ENCODE measurements at places on chromosomes 16 and 17. TPM values are rescaled to one million over a fixed set of nuclear protein-coding genes. Genes with fewer than 3 reads are reported as not detected.

The CCL8 gene
- 0.17 TPM for polyA plus RNA-seq

DNA sequence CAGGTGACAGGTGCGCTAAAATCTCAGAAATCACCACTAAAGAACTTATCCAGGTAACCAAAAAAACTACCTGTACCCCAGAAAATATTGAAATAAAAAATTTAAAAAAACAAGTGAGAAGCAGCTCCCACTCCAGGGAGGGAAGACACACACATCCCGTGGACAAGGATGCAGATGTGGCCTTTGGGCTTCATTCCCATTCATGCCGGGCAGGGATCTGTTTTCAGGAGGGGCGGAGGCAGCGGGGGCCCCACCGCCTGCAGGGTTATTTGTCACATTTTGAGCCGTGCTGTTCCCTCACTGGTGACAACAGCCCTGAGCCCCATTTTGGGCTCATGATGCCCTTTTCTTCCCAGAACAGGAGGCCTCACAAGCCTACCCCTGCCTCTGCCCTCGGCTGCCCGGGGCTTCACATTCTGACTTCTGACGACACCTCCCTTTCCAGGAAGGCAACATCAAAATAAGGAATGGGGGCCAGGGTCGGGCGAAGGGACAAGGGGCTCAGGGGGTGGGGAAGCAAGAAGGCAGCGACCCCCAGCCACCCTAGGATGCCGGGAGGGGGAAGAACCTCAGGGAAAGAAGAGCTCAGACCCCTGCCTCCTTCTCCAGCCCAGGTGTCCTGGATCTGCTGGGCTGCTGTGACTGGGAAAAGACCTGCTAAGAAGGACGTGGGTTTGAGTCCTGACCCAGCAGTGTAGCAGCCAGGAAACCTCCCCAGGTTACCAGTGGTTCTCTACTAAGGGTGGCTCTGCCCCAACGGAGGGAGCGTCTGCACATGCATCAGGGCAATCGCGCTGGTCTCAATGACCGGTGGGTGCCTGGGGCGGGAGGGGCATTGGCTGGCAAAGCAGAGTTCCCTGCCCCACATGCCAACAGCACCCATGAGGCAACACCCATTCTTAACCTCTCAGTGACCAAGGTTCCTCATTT lies 2.3 kb upstream of the CD79B start:
- no peak for DNase-seq

The PNMT gene
- 1.2 TPM for polyA plus RNA-seq

The CEP112 gene
- 18.5 TPM for polyA plus RNA-seq

The ZNF646 gene
- 10.8 TPM for polyA plus RNA-seq

DNA sequence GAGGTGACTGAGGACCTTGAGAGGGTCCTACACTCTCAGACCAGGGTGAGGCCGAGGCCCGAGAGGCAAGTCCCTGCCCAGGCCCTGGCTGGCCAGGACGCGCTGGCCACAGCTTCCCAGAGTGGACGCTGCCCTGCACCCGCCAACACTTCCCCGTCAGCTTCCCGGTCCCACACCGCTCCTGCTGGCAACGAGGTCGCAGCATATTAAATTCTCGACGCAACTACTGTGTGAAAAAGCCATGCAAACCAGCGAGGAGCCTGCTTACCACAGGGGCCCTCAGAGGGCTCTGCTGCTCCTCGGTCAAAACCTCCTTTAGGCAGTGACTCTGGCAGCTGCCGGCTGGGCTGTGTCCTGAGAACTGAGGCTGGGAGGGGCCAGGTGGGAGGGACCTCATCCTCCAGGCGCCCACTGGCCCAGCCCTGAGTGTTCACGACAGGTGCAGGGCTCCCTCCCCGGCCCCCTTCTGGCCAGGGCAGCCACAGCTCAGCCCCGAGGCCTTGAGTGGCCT lies 2.1 kb upstream of the TEX19 start:
- no peak for DNase-seq

The LRRC46 gene
- 2.8 TPM for polyA plus RNA-seq

DNA sequence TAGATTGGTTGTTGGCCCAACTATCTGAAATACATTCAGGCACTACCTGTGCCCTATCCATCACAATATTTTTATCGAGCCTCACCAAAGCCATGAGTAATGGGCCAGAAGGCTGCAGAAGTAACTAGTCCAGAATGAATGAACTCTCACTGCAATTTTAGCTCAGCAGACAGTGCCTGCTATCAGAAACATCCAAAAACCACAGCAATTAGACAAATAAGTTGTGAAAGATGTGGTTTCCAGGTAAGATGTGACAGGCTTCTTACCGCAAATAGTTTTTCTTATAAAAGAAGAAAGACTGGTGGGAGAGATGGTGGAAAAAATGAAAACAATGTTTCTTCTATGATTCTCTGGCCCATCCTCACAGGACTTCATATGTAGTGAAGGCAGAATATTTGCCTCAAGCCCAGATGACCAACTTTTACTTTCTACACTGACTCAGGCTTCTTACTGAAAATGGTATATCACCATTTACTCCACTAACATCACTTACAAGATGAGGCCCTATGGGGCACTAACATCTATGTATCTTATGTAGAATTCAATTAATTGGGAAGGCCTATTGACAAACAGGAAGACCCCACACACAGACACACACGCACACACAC lies 9.8 kb upstream of the RFFL start:
- no peak for DNase-seq

The CD68 gene
- polyA plus RNA-seq: 46.9 TPM

- no peak for DNase-seq
These were observed at the start of gene MMP15 for GRCh38 chr16:58025351-58026138. TSS of gene MMP15 (plus strand) at chr16:58025754. CDS start at chr16:58026351, 597 bp downstream.

GRCh38 chr17:82600731-82601446 lies 47.4 kb downstream of the WDR45B start:
- DNase-seq: no peak

The ZNF385C gene
- polyA plus RNA-seq: 6.1 TPM

The PRR14 gene
- 44.5 TPM for polyA plus RNA-seq

DNA sequence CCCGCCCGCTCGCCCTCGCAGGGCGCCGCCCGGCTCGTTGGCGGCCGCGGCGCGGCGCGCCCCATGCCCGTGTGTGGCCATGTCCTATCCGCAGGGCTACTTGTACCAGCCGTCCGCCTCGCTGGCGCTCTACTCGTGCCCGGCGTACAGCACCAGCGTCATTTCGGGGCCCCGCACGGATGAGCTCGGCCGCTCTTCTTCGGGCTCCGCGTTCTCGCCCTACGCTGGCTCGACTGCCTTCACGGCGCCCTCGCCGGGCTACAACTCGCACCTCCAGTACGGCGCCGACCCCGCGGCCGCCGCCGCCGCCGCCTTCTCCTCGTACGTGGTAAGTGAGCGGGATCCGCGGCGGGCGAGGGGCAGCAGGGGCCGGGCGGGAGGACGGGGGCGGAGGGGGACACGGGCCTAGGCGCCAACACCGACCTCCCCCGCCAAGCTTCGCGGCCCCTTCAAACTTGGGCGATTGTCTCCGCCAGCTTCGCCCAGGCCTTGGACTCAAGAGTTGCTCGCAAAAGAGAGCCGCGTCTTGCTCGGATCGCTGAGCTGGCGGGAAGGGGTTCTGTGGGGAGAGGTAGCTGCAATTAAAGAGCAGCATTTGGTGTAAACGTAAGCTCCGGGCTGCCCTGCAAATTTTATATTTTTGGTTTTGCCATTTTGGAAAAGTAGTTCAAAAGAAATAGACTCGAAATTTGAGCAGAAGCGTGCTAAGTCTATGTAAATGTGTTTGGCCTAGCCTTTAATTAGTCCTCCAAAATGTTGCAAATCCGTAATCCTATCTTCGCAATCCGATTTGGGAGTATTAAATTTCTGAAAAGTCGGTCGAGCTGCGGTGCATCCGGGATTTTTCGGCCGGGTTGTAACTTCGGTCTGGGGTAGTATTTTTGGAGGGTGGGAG lies 702 bp downstream of the IRX5 start:
- DNase-seq: no peak

The SOX15 gene
- 2.9 TPM for polyA plus RNA-seq

DNA sequence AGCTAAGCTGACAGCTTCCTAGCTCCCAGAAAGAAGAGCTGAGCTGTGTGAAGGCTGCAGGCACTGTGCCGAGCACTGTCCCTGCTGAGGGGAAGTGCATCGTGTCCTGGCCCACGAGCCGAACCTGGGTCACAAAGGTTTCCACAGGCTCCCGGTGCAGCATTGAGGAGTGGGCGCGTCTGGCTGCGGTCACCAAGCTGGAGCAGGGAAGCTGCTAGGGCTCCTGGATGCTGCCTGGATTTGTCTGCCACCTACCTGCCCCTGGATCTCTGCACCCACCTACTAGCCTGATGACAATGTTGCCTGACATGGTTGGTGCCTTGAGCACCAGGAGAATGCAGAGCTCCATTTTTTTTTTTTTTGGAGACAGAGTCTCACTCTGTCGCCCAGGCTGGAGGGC lies 6.5 kb upstream of the SRRM2 start:
- DNase-seq: no peak

DNA sequence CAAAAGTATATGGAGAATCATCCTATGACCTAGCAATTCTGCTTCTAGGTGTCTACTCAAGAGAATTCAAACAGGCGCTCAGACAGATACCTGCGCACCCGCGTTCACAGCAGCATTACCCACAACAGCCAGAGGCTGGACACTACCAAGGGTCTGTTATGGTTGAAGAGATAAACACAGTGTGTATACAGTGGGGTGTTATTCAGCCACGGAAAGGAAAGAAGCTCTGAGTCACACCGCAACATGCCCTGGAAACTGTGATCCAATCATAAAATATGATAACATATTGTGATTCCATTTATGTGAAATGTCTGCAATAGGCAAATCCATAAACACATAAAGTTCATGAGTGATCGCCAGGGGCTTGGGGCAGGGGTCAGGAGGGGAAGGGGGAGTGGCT lies 18.0 kb upstream of the JPH3 start:
- no peak for DNase-seq

The ZDHHC1 gene
- polyA plus RNA-seq: 9.7 TPM

The SEZ6L2 gene
- polyA plus RNA-seq: 9.5 TPM

The AARSD1 gene
- 53.2 TPM for polyA plus RNA-seq

GRCh38 chr16:27359051-27359450 lies 42.9 kb upstream of the IL21R start:
- no peak for DNase-seq

DNA sequence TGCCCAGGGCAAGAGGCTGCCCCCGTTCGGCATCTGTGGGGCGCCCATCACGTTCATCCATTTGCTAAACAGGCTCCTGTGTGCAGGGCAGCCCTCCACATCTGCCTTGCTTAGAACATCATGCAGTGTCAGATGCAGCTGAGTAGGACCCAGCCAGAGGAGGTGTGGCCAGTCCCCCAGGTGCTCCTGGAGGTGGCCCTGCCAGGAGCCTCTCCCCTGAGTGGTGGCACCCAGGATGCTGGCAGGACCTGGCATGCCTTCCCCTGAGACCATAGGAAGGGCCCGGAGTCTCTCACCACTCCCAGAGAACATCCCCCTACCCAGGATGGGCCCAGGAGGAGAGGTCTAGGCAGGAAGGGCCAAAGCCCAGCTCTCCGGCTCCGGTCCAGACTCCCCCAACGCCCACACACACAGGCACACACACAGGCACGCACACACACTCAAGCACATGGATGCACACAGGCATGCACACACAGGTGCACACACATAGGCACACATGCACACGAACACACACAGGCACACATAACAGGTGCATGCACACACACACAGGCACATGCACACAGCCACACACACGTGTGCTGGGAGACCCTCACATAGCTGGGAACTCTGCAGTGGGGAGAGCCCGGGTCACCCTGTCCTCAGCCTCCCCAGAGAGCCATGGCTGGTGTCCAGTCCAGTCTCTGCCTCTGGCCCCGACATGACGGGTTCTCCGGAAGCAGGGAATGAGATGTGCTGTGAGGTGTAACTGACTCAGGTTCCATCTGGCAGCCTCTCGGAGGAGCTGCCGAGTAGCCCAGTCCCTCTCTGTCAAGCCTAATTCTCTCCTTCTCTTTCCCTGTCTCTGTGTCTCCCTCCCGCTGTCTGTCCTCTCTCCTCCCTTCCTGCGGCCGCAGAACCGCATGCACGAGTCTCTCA lies 74.6 kb downstream of the AMFR start:
- no peak for DNase-seq
